Hematopoietic multipotent progenitor cell treated with erythropoietin and hydrocortisone succinate and interleukin-3 and kit ligand, for 15 days (in vitro differentiated cells): ENCODE measurements at places on chromosomes 6 and 20.

- DNase-seq: no peak
Observed at GRCh38 chr6:133341607-133342158, 100.5 kb downstream of the EYA4 start.

- DNase-seq: no peak
Observed at GRCh38 chr6:21265730-21266044, 327.9 kb upstream of the SOX4 start.

DNA sequence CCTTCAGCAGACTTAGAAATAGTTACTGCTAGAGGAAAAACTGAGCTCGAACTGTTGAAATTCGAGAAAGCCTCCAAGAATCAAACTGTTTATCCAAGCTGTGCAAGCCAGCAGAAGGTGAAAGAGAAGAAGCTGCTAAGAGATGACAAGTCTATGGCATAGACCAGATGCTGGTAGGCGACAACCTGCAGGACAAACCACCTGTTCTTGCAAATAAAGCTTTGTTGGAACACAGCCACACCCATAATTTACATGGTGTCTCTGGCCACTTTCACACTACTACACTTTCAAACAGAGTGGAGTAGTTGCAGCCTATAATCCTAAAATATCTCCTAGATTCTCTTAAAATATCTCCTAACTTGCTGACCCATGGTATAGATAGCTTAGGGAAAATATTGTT is 33.3 kb downstream of the TNFRSF21 start:
- DNase-seq: no peak

- no peak for DNase-seq
Observed at GRCh38 chr6:3151691-3152090, 5.7 kb downstream of the TUBB2A start.

DNA sequence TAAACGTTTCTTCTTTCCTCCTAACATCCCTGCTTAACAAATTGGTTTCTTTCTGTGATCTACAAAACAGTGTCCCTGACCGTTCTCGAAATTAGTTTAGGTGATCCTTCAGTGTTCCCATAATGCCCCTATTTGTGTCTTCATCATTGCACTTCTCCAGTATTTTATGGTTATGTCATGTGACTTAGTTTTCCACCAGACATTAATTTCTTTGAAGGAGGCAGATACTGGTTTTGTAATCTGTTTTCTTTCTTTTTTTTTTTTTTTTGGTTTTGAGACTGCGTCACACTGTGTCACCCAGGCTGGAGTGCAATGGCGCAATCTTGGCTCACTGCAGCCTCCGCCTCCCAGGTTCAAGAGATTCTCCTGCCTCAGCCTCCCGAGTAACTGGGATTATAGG is 49.2 kb downstream of the FAM217A start:
- DNase-seq: no peak

GRCh38 chr6:134177753-134178160 is 125.3 kb upstream of the SLC2A12 start:
- DNase-seq: no peak
